ENCODE measurements at places on chromosomes 6 and 20. TPM values are rescaled to one million over a fixed set of nuclear protein-coding genes. Genes with fewer than 3 reads are reported as not detected.
A peak's percentile ranks its signal among the peaks of the same experiment; 100 is the strongest.

- DNase-seq: peak; percentile 83
Measured at GRCh38 chr20:3768342-3769130, 983 bp upstream of the ADISSP start.

PLCB1 gene
- 1.3 TPM for total RNA-seq

- DNase-seq: no peak
Measured at GRCh38 chr20:44125332-44126127, 61.5 kb downstream of the JPH2 start.

DNA sequence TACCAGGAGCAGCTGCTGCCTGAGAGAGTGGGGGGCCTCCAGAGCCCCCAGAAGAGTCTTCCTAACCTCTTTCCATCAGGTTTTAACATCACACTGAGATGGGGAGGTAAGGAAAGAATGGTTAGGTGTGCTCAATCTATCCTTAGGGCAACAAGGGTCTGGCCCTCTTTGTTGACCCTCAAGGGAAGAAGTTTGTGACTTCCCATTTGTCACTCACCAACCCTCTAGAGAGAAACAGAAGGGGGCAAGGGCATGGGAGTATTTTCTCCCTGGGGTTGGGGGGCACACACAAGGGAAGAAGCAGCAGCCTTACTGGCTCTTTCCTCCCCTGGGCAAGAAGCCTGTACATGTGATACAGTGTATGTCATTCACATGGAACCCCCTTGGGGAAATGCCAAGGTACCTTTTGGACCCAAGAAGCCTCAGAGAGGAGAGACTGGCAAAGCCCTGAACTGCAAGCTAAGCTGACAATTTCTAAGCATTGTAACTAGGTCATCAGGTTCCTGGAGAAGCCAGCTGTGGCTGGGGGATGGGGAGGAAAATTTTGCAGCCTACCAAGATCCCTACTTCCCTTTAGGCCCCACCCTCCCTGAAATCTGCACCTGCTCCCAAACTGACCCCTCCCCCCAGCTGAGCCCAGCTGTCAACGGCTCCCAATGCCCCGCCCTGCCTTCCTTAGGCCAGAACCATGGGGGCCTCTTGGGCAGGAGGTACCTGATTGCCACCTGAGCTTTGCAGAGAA is 14.5 kb downstream of the BCL2L1 start:
- DNase-seq: no peak

GRCh38 chr6:95648636-95649035 is 71.3 kb downstream of the MANEA start:
- no peak for DNase-seq

DNA sequence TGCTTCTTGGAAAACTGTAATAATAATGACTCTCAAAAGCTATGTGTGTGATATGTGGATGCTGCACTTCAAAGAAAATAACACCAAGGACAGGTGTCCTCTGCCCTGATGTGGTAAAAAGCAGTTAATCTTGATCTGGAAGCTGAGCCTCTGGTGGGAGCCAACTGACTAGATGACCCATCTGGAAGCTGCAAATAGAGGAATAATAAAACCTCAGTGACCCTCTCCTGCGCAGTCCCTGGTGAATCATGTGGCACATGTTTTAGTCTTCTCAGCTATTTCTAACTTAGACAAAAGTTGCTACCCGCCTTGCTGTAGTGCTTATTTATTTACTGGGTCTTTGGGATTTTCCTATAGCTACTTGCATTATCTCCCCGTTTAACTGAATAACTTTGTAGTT is 47.3 kb downstream of the TP53INP2 start:
- no peak for DNase-seq

TPX2 gene
- total RNA-seq: 0.16 TPM

FKBP1C gene
- total RNA-seq: not detected

DNA sequence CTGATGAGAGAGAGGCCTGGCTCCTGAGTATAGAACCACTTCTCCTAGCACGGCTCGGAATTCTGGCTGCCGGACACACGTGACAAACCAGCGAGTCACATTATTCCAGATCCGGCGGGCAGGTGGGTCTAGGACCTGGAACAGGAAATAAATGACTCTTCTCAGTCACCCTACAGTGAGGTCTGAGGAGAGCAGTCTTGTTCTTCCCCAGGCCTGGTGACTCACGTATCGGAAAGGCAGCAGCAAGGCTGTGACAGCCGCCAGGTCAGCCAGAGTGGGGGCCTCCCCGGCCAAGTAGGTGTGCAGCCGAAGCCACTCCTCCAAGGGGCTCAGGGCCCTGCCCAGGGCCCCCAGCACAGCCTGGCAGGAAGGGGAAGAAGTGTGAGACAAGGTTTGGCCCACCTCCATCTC is 2.8 kb downstream of the VARS1 start:
- no peak for DNase-seq

DNA sequence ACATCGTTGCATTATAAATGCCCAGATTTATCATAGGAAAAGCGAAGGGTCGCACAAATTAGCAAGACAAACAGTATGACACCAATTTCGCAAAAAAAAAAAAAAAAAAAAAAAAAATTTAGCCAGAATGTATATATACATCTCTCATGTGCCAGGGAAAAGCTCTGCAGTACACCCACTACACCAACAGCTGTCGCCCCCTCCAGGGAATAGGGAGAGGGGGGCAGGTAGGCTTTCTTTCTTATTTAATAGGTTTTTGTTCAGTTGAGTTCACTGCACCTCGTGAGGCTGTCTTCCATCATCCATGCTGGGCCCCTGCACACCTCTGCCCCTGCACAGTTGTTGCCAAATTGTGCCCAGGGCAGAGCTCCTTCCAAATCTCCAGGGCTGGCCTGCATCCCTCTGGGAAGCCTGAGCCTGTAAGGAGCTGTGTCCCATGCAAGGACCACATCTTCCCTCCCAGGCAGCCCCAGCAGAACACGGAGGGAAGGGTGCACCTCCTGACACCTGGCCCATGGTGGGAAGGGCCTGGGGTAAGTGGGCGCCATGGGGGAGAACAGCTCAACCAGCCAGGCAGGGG is 85.4 kb downstream of the NINL start:
- no peak for DNase-seq

- DNase-seq: no peak
Measured at GRCh38 chr6:11847515-11848345, 69.1 kb upstream of the ADTRP start.

DNA sequence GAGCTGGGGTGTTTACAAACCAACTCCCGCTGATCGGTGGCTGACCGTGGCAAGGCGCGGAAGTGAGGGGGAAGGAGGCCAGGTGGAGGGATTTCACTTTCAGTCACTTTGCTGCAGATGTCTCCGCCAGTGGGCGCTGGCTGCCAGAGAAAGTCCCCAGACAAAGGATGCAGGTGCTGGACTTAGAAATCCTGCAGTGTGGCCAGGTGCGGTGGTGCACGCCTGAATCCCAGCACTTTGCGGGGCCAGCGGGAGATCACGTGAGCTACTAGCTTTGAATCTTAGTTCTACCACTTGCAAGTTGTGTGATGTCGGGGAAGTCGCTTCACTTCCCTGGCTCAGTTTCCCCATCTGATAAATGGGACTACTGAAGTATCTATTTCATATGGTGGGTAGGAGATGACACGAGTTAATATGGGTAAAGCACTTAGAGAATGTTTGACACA is 180.4 kb downstream of the ZNF217 start:
- peak; percentile 11 for DNase-seq

DNA sequence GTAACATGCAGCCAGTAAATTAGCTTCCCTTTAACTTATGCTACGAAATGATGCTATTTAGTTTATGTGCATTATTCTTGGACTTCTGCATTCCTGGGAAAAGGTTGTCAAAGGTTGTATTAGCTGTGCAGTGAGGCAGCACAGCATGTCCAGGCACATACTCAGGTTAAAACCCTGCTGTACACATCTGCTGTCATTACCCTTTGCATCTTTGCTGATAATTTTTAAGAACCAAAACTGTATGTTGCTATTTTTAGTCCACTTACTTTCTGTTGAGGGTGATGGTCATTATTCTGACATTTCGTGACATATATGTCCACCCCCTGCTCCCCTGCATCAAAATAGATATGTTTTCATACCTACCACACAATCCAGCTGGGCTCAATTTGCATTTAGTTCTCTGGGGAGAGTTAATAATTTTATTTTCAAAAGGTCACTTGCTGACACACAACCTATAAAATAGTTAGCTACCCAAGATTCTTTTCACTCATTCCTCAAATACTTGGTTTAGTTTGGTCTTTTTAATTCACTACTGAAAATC is 142.5 kb upstream of the SPACA1 start:
- DNase-seq: no peak

TINAG gene
- total RNA-seq: not detected

POU5F1 gene
- total RNA-seq: not detected
